Psoas muscle (tissue), 8 donors: ENCODE measurements at places on chromosomes 4 and X. TPM values are rescaled to one million over a fixed set of nuclear protein-coding genes. Genes with fewer than 3 reads are reported as not detected.

Gene PABPC1L2B
- polyA plus RNA-seq = not detected

Gene ZNF41
- 10.9 TPM for polyA plus RNA-seq

Gene DCTD
- 30.5 TPM for polyA plus RNA-seq

Gene HTR2C
- polyA plus RNA-seq = not detected

Gene MAGEA12
- not detected for polyA plus RNA-seq

Gene BEX4
- polyA plus RNA-seq = 4.9 TPM

Gene BMX
- polyA plus RNA-seq = 0.39 TPM

Gene ANKRD17
- 17.9 TPM for polyA plus RNA-seq

Gene BMP3
- polyA plus RNA-seq = 0.03 TPM

Gene DDX53
- polyA plus RNA-seq = not detected
